ENCODE measurements at places on chromosomes 2 and 18.

DNA sequence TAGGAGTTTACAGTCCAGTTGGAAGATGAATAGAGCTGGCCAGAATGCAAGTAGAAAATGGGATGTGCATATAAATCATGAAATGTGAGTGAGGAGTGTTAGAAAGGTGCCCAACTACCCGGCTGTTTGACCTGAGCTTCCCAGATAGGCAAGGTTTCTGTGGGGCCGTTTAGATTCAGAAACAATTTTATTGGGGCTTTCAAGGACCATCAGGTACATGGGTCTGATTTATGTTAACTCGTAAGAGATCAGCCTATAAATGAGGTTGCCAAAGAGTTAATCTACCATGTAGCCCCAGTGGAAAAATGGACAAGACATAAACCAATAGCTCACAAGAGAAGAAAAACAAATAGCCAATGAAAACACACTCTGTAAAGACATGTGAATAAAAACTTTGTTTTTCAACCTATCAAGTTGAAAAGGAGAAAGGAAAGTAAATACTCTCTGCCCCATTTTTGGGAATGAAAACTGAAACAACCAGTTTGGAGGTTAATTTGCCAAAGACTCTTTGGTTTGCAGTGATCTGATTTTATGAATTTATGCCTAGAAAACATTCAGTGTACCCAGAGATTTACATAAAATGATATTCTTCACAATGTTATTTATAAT, 77.4 kb downstream of the TMEM247 start:
- DNase-seq: no peak

DNA sequence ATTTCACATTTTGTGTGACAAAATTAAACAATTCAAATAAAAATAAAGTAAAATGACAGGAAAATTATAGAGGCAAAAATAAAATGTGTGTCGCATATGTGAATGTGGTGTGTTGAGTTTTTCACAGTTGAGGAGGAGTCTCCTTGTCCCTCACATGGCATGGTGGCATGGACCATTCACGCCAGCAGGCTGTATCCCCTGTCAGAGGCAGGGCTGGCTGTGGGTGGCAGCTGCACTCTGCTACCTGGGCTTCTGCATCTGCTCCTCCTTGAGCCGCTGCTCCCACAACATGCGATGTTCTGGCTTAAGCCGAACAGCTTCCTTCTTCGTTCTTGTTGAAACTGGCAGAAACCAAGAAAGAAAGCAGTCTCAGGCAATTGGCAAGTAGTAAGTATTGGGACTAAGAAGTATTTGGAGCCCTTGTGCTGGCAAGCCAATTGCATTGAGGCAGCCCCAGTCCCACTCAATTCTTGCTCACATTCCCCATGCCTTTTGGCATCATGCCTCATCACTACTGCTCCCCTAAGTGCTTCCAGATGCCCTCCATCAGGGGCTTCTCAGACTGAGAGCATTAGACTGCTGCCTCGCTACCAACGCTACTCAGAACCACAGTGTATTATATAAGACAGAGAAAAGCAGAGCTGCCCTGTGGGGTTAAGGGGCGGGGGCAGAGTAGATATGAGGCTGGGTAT, 177.9 kb upstream of the NABP1 start:
- no peak for DNase-seq

GRCh38 chr2:127415593-127416505, 2.4 kb upstream of the PROC start:
- peak; percentile 80 for DNase-seq

GRCh38 chr2:135030826-135031225, 16.4 kb downstream of the MAP3K19 start:
- DNase-seq: no peak

- DNase-seq: no peak
Observed at GRCh38 chr2:27489118-27489497, 435 bp downstream of the IFT172 start.

DNA sequence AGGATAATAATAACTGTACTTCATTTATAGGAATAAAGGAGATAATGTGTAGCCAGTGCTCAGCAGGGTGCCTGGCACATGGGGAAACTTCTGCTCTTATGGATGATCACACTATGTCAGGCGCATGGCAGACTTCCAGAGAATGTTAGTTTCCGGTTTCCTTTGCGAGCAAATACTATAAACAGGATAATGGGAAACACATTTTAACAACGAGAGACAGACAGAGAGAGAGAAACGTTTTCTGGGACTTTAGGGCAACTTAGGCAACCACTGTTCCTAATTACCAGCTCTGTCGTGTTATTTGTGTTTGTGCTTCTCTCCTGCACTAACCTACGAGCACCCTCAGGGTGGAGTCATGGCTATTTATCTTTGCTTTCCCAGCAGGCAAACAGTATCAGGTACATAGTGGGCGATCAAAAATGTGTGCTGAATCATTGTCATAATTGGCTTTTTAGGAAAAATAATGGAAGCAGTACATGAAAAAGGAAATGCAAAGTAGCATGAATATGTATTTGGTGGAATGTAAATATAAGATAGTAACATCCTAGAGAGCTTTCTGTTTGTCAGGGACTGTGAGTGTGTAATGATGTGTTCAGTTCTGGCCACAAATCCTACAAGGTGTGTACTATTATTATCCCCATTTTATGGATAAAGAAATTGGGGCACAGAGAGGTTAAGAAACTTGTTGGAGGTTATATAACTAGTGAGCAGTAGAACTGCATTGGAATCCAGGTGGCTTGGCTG, 36.8 kb upstream of the IGFBP2 start:
- DNase-seq: no peak

DNA sequence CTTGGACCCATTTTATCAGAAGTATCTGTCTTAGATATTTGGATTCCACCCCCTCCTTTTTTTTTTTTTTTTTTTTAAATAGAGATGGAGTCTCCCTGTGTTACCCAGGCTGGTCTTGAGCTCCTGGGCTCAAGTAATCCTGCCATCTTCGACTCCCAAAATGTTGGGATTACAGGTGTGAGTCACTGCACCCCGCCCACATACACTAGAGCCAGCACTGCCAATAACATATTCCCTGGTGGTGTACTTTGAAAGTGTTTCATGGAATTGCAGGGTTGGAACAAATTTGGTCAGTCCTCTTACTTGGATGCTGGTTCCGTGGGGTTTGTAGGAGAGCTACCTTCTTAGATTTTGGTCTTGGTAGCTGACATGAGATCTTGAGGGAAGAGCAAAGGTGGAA, 15.0 kb downstream of the PDCL3 start:
- no peak for DNase-seq

GRCh38 chr18:3721771-3722648, 272.0 kb downstream of the TGIF1 start:
- DNase-seq: no peak

- DNase-seq: no peak
Observed at GRCh38 chr2:72921088-72921851, 4.0 kb downstream of the EMX1 start.

- no peak for DNase-seq
Observed at GRCh38 chr2:69680001-69680675, 36.6 kb upstream of the AAK1 start.

GRCh38 chr2:239178954-239179353, 221.9 kb downstream of the HDAC4 start:
- peak; percentile 8 for DNase-seq

DNA sequence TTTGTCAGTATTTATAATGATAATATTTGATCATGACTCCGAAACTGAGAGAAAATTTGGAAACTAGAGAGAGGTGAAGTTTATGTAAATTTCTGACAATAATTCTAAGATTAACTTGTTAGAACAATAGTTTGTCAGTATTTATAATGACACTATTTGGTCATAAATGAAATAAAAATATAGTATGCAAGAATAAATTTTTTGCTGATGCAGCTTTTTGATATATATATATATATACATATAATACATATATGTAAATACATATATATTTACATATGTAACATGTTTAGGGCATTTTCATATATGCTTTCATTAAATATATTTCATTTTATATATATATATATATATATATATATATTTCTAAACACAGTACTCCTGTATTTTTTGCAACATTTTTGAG, 1158.1 kb downstream of the LRP1B start:
- DNase-seq: no peak

DNA sequence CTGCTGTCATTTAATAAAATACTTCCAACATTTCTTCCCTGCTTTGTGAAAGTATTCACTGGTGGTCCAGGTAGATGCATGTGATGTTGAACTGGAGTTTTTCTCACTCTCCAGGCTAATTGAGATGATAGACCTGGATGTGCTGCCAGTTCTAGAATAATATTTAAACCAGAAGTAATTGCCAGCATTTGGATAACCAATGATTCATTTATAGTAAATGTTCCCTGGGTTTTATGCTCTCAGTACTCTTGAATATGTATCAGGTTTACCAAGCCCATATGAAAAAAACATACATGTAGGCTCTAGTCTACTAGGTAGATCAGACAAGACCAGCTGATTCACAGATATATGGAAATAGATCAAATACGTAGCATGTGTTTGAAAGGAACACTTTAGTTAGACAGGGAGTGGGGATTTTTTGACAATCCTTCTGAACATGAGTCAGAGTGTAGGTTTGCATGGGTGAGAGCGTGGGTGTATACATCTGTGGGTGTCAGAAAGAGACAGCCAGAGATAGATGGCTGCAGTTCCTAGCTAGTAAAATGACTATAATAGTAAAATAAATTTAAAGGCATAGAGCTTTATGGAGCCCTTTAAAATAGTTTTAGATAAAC, 115.1 kb downstream of the NAB1 start:
- no peak for DNase-seq

DNA sequence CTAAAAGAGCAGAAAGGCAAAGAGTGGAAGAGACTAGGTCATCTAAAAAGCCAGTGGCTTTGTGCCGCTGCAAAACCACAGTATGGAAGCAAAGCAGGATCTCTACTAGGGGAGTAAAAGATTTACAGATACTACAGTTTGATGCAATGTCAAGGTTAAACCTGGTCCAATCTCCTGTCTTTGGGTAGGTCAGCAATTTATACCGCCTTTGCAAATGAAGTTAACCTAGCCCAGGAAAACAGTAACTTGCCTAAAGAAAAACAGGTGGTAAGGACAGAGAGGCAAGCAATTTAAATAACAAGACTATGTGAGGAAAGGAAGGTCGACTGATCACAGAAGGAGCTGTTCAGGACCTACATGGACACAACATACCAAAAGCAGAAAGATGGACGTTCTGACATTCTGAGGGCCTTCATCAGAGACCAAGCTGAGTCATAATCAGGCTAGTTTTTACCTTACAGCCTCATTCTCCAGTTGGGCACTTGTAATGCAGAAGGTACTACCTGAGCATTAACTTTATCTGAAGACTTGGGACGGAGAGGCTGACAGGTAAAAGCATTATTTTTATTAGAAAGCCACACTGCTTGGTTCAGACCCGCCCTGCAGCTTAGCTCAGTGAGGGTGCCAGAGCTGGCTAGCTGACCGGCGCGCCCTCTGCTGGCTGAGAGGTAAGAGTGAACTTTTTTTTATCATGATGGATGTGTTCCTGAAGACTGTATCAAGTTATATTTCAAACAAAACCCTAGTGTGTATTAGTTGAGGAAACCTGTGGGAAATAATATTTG, 15.9 kb downstream of the CDKL4 start:
- peak; percentile 86 for DNase-seq

- DNase-seq: no peak
Observed at GRCh38 chr2:226906163-226906693, 70.4 kb downstream of the RHBDD1 start.

GRCh38 chr2:241965931-241966412, 96.4 kb downstream of the RTP5 start:
- DNase-seq: no peak

DNA sequence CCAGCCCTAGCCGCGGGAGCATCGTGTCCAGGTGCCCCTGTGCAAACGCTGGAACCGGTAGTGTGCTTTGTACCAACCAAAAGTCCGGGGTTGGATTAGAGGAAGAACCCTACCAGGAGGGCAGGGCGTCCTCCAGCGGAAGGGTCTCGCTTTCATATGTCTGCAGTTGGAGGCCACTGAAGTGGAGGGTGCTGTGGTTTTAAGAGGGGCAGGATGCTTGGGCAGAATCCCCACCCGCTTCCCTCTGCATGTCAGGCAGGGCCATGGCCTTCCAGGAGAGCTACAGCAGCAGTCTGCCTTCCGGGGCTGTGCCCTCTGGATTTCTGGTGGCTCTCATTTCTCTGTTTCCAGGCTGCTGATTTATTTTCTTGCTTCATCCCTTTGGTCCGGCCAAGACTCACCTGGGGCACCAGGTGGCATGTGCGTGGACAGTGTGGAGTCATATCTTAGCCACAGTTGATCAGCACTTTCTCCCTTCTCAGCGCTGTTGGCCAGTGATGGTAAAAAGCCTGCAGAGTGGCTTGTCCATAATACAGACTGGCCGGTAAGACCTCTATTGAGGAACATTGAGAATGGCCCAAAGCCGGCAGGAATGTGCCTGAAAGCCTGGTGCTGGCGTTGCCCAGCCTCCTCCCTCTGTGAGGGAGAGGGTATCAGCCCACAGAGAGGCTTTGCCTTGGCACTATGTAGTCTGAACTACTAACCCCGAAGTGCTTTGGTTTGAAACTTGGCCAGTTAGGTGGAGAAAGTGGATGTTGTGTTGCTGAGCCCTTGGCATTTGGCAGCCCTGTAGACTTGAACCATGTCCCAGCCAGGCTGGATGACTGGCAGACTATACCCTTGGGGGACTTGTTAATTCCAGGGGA, 1.8 kb downstream of the AGAP1 start:
- DNase-seq: no peak

DNA sequence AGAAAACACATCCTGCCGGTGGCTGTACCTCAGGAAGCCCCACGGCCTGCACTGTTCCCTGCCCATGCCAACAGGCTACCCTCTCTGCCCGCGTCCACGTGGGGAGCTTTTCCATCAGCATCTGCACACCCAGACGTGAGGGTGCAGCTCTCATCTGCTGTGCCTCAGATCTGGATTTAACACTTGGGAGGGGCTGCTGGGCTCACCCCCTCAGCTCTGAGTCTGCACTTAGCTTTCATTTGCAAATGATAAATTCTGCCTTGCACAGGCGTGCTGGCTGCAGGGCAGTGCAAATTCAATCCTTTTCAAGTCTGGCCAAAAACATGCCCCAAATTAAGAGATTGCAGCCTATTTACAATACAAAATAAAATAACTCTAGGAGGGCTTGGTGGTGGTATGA, 245.7 kb downstream of the TWIST2 start:
- DNase-seq: no peak

Measured in glutamatergic neuron (in vitro differentiated cells).